ENCODE measurements at places on chromosomes 7 and 10.
A peak's percentile ranks its signal among the peaks of the same experiment; 100 is the strongest.

GRCh38 chr10:6128591-6129251, 39.9 kb downstream of the RBM17 start:
- no peak for DNase-seq

DNA sequence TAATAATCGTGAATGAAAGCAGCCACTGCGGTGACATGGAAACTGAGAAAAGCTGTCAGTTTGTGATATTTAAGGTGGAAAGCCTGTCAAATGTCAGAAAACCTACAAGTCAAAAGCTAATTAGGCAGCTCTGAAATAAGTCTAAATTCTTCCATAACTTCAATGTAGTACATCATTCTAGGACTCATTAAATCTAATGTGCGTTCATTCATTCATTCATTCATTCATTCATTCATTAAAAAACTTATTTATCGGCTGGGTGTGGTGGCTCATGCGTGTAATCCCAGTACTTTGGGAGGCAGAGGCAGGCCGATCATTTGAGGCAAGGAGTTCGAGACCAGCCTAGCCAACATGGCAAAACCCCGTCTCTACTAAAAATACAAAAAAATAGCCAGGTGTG, 79.7 kb downstream of the ATE1 start:
- DNase-seq, result no peak

- DNase-seq, result no peak
These were observed 336.3 kb downstream of the KCNMA1 start for GRCh38 chr10:77301305-77301730.

DNA sequence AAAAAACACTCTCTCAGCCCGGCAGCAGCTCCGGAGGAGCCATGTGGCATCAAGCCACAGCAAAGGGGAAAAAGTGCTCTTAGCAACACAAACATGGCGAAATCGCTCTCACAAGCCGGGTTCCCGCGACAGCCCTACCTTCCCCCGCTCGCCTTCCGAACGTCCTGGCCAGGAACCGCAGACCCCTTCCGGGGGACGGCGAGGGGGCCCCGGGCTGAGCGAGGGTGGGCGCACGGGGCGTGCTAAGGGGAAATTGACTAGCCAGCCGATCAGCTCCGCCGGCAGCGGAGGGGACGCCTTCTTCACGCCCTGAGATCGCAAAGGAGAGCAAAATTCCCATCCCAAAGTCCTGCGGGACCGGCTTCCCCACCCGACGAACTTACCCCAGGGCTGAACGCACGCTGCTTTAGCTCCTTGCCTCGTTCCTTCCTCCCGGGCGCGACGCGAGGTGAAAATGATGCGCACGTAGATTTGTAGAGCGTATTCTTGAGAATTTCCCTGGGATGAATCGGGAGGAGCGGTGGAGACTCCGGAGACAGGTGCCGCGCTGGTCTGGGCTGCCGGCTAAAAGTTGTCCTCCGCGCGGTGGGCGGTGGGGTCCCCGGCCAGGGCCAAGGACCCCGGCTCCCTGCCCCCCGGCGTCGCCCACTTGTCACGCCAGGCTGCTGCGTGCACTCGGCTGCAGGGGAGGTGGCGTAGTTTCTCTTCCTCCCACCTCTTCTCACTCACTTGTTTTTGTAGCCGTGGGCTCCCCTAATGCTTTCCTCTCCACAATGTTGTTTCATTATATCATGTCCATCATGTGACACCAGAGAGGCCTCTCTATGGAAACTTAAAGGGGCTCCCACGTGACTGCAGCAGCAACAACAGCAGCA, 220.1 kb upstream of the MKLN1 start:
- peak; percentile 86 for DNase-seq

DNA sequence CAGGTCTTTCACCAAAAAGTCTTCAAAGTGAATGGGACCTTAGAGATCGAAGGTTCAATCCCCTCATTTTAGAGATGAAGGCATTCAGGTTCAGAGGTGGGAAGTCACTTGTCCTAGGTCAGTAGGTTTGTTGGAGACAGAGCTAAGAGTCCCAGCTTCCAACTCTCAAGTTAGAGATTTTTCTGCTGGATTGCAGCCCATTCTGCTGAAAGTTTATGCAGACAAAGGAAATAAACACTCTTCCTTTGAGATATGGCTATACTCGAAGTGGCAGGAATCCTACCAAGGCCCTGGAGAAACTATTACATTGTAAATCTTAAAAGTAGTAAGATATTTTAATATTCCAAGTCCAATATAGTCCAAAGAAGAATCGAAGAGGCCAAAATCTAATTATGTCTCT, 64.4 kb downstream of the LYZL1 start:
- DNase-seq, result no peak

- DNase-seq, result no peak
These were observed 52.3 kb upstream of the KDM7A start for GRCh38 chr7:140229101-140229525.

- peak; percentile 95 for DNase-seq
These were observed 14.3 kb downstream of the ZC3HAV1 start for GRCh38 chr7:139095194-139095659.

- DNase-seq, result peak; percentile 35
These were observed 868 bp downstream of the TIAL1 start for GRCh38 chr10:119595676-119596515.

- no peak for DNase-seq
These were observed 14.8 kb downstream of the BBS9 start for GRCh38 chr7:33143996-33144718.

- no peak for DNase-seq
These were observed 16.0 kb downstream of the EGFR start for GRCh38 chr7:55034776-55035175.

GRCh38 chr7:106018566-106019469, 55.8 kb downstream of the CDHR3 start:
- no peak for DNase-seq

- no peak for DNase-seq
These were observed 588.5 kb downstream of the TNS3 start for GRCh38 chr7:46993396-46993795.

DNA sequence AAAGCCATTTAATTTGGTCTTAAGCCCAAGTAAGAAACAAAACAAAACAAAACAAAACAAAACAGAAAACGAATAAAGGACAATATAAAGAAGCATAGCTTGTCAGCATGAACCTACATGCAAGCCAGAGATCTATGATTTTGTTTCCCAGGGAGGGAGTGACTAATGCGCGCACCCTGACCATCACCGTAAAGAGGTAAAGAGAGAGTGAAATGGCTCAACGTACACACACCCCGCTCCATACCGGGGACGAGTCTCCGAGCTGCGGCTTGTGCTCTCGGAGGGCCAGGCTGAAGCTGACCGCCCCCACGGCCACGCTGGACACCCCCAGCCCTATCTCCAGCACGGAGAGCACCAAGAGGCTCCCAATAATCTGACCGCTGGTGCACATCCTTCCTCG, 1.1 kb downstream of the TMEM196 start:
- DNase-seq, result no peak

GRCh38 chr7:42070068-42070467, 166.9 kb downstream of the GLI3 start:
- no peak for DNase-seq

GRCh38 chr7:106779877-106780276, 85.2 kb upstream of the PIK3CG start:
- DNase-seq, result no peak

DNA sequence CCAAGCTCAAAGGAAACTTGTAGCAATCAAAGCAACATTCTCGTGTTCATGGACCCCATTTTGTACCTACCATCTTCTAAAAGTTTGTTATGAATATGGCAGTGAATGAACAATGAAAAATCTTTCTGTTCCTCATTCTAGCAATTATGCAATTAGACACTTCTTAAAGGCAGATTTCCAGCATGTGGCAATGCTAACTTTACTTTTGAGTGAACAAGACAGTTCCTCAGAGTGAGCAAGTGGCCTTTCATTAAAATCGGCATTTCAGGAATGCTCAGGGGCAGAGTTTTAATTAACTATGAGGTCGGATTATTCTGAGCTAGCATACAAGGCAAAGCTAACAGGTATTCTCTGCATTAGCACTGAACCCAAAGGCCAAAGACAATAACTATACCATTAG, 48.4 kb upstream of the NFE2L3 start:
- DNase-seq, result no peak

DNA sequence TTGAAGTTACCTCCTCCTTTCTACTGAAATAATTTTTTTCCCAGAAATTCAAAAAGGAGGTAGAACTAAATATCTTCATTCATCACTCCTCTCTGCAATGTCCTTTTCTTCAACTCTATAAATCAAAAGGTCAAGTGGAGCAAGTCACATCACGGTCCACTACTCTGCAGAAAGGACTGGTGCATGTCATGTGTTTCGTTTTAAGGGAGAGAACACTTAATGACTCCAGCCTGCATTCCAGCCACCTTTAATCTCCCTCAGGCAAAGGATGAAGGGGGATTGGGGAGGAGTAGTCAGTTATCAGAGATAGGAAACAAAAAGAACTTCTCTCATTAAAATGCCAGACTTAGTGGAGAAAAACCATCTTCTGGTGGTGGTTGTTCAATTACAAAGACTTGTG, 78.9 kb downstream of the ANK3 start:
- no peak for DNase-seq

GRCh38 chr10:82953331-82953730, 1078.3 kb downstream of the NRG3 start:
- DNase-seq, result no peak

DNA sequence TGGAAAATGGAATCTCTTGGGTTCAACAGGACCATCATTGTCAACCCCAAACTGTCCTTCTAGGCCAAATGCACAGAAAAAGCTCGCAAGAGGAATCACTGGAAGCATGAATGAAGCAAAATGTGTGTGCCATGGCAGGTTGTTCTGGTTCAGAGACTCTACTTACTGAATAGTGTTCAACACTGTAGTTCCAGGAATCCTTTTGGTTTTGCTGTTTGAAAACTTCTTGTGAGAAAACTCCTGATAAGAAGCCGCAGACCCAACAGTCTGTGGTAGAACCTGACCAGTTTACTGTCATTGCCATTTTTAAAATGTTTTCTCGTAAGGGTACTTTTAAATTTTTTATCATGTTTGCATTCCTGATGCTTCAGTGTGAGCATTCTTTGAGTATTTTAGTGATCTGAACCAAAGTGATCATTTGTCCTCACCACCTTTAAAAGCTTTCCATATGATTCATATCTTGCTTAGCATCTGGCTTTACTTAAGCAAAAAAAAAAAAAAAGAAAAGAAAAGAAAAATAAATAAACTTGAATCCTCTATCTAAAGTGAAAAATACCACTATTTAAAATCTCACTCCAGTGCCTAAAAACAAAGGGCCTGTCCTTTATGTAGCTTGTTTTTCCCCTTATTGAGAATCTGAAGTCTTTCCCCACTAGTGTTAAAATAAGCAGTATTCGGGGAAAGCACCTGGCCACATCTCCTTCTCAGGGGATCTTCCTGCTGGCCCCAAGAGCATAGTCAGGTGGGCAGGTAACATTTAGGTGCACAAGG, 92.4 kb downstream of the WNT2 start:
- DNase-seq, result no peak

DNA sequence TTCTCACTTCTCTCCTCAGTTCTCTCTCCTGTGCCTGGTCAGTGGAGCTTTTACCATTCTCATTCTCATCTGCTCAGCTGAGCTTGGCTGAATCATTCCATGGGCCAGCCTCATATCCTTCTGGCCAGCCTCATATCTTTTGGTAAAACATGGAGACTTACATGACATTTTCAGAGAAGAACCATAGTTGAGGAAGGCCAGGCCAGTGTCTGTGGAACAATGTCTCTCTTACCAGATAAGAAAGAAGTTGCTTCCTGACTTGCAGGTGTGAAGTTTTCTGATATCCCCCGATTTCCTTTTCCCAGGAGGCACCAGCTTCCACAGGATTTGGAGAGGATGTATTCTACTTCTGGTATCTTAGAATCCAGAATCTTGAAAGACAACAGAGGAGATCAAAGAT, 24.7 kb downstream of the ST7 start:
- DNase-seq, result no peak

- DNase-seq, result no peak
These were observed 62.6 kb upstream of the GHITM start for GRCh38 chr10:84076540-84077195.

DNA sequence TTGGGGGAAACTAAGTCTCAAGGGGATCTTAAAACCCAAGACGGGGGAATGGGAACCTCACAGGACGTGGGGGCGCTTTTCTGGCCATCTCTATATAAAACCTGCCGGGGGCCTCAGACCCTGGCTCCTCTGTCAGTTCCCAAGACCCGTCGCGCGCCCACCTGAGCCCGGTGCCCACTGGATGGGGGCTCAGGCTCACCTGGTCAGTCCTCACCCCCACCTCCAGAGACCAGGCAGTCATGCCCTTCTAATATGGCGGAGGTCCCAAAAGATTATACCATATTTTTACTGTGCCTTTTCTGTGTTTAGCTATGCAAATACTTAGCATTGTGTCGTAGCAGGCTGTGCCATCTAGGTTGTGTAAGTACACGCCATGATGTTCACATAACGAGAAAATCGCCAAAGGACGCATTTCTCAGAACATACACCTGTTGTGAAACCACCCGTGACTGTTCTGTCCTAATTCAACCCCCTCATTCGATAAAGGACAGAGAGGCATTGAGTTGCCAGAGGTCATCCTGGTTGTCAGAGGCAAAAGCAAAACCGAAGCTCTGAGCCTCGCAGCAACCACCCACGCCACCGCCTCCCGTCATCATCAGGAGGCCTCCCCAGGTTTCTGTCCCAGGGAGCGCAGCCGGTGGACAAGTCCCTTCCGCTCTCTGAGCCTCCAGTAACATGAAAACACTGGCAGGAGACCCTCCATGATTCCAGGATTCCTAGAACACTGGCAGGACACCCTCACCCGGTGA, 28.9 kb downstream of the OAT start:
- DNase-seq, result no peak

DNA sequence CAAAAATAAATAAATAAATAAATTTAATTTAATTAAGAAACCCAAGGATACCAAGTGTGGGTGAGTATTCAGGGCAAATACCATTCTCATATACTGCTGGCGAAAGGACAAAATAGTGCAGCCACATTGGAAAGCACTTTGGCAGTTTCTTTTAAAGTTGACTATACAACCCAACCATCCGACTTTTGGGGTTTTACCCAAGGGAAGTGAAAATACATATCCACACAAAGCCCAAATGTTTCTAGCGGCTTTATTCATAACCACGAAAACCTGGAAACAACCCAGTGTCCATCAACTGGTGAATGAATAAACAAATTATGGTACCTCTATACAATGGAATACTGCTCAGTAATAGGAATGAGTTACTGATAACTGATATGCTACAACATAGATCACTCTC, 36.2 kb upstream of the OGDHL start:
- DNase-seq, result no peak

- DNase-seq, result no peak
These were observed 624.6 kb downstream of the CALN1 start for GRCh38 chr7:71787513-71787912.

DNA sequence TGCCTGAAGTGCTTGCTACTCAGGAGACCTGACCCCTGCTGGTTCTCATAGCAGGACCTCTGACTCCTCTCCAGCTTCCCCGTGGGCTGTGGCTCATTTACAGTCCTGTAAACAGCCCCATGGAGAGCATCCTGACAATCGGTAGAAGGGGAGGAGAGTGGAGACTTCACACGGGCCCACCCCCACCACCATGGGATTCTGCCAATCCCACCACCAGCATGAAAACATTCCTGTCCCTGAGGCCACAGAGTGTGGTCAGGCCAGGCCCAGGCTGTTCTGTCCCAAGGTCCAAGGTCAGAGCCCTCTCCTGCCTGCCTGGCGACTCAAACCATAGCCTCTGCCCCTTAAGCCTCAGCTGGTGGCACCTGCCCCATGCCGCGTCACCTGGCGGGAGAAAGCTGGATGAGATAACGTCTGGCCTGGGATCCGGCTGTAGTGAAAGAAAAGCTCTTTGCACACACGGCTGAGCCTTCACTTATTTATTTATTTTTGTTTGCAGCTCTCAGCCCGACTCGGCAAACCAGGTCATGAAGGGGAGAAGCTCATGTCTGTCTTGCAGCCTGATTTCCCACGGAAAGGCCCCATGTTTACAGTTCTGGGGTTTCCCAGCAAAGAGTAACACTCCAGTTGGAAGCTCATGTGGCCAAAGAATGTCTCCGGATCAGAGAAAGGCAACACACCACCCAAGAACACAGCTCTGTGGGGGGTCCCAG, 293.6 kb upstream of the ZMIZ1 start:
- DNase-seq, result no peak

Measured in CD8-positive, alpha-beta memory T cell (primary cell).